ENCODE measurements at places on chromosomes 6 and 20. TPM values are rescaled to one million over a fixed set of nuclear protein-coding genes. Genes with fewer than 3 reads are reported as not detected.

- peaks cover 10% of the 10 kb centered on the region for H3K4me1 ChIP-seq
- no peak for DNase-seq
- no peak overlapping the region for H3K27ac ChIP-seq
- peaks cover 5% of the 10 kb centered on the region for H3K27me3 ChIP-seq
These were observed 16.3 kb upstream of the FAM8A1 start for GRCh38 chr6:17583811-17584210.

GRCh38 chr6:1079525-1079924 is 232.4 kb upstream of the FOXQ1 start:
- no peaks in the 10 kb centered on the region for H3K36me3 ChIP-seq
- H3K27ac ChIP-seq: no peak overlapping the region
- H3K4me1 ChIP-seq: no peaks in the 10 kb centered on the region
- peaks cover 3% of the 10 kb centered on the region for H3K27me3 ChIP-seq

DNA sequence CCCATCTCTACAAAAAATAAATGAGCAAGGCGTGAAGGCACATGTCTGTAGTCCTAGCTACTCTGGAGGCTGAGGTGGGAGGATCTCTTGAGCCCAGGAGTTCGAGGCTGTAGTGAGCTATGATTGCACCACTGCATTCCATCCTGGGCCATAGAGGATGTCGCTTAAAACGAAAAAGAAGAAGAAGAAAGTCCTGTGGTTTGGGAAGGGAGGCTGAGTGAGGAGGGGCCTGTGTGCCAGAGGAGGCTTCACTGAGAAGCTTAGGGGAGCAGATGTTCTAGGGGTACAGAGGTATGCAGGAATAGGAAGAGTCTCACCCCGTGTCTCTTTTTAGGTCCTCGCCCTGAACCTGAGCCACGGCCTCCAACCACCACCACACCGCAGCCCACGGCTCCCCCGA is 4.2 kb downstream of the MMP9 start:
- peaks cover 4% of the 10 kb centered on the region for H3K36me3 ChIP-seq
- H3K27ac ChIP-seq: no peak overlapping the region
- H3K27me3 ChIP-seq: peaks cover 65% of the 10 kb centered on the region
- H3K4me3 ChIP-seq: no peak overlapping the region
- H3K4me1 ChIP-seq: peaks cover 50% of the 10 kb centered on the region

Gene SYNDIG1
- not detected for total RNA-seq

Gene MLIP
- not detected for total RNA-seq
